ENCODE measurements at places on chromosomes 5 and 9. TPM values are rescaled to one million over a fixed set of nuclear protein-coding genes. Genes with fewer than 3 reads are reported as not detected.

DNA sequence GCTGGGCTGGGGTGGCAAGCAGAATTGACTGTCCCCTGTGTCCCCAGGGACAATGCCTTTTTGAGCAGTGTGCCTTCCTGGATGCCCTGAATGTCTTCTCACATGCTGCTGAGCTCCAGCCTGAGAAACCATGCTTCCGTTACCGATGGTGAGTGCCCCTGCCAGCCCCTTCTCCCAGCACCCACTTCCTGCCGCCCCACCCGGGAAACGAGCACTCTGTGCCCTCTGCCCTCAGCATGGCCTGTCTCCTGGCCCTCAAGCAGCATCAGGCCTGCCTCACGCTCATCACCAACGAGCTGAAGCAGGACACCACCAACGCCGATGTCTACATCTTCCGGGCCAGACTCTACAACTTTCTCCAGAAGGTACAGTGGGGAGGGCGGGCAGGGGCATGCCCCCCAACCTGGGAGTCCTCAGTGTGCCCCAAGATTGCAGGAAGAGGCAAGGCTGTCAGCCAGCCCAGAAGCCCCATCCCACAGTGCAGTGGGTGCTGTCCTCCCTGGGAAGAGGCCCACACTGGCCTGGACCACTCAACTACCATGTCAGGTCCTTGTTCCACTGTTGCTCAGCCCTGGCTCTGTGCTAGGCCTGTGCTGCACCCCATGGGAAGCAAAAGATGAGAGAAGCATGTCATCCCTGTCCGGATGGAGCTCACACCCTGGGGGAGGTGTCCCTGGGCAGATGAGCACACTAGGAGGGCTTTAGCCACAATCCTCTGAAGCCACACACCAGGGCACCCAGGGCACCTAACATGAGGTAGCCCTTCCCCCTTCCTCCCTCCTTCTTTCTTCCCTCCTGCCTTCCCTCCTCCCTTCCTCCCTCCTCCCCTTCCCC lies 4.4 kb downstream of the TTC16 start:
- H3K36me3 ChIP-seq = no peaks in the 10 kb centered on the region
- peaks cover 8% of the 10 kb centered on the region for H3K4me1 ChIP-seq
- H3K27me3 ChIP-seq = no peaks in the 10 kb centered on the region
- H3K27ac ChIP-seq = no peak overlapping the region
- no peak for DNase-seq

GRCh38 chr5:141883184-141883891 lies 5.1 kb upstream of the PCDH1 start:
- no peak overlapping the region for H3K4me3 ChIP-seq
- DNase-seq = peak; percentile 47
- H3K27ac ChIP-seq = no peak overlapping the region
- H3K27me3 ChIP-seq = peaks cover 46% of the 10 kb centered on the region
- no peaks in the 10 kb centered on the region for H3K36me3 ChIP-seq
- H3K4me1 ChIP-seq = peaks cover 13% of the 10 kb centered on the region

DNA sequence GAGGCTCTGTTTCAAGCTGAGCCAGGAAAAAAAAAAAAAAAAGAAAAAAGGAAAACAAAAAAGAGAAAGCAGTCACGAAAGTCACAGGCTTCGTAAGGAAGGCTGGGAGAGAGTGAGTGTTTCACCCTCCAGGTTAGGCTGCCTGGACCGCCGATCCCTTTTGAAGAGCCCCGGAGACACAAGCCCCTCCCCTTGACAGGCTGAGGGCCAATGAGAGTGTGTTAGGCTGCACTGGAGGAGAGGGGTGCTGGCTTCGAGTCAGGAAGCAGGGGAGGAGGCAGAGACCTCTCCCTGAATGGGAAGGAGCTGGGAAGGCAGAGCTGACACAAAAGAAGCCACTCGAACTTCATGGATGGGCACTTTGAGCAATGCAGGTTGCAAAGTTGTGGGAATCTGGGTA lies at the start of gene NMUR2:
TSS of gene NMUR2 (minus strand) at position 135 of the 400 bp plus-strand sequence. CDS start 166 bp downstream, outside the sequence.
- no peak within 1 kb of the TSS for H3K27ac ChIP-seq
- H3K4me3 ChIP-seq = no peak within 1 kb of the TSS
- no peaks in the 10 kb centered on the region for H3K27me3 ChIP-seq
- H3K4me1 ChIP-seq = no peaks in the 10 kb centered on the region
- no peaks in the 10 kb centered on the region for H3K36me3 ChIP-seq

DNA sequence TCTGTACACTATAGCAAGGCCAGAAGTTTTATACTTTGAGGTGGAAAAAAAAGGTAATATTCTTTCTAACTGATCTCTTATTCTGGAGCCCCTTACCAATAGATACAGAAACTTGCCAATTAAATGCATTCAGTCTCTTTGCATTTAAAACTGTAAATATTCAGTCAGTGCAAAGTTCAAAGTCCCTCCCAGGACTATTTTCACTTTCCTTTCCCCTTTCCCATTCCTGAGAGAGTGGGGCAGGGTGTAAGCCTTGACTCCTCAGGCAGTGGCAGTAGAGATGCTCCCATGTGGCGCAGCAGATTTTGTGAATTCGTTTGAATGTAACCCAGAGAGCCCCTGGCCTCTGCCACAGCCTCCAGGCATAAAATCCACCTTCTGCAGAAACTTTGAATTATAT lies 29.9 kb downstream of the CETN3 start:
- no peaks in the 10 kb centered on the region for H3K27me3 ChIP-seq
- H3K4me1 ChIP-seq = no peaks in the 10 kb centered on the region
- no peaks in the 10 kb centered on the region for H3K36me3 ChIP-seq
- H3K4me3 ChIP-seq = no peak overlapping the region

- H3K4me3 ChIP-seq = no peak overlapping the region
- H3K4me1 ChIP-seq = no peaks in the 10 kb centered on the region
- no peak for DNase-seq
- H3K27ac ChIP-seq = no peak overlapping the region
Observed at GRCh38 chr9:76067696-76068095, 177.2 kb downstream of the PCSK5 start.

DNA sequence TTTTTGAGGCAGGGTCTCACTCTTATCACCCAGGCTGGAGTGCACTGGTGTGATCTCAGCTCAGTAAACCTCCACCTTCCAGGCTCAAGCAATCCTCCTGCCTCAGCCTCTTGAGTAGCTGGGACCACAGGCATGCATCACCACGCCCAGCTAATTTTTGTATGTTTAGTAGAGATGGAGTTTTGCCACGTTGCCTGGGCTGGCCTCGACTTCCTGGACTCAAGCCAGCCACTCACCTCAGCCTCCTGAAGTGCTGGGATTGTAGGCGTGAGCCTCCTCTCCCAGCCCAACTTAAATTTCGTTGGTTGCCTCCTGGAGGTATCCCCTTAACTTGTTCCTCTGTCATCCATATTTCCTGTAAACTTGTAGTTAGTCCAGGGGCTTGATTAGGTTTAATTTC lies 47.2 kb downstream of the RAB24 start:
- no peak overlapping the region for H3K4me3 ChIP-seq
- DNase-seq = no peak
- H3K27ac ChIP-seq = no peak overlapping the region

GRCh38 chr5:138033907-138034306 lies 1.0 kb upstream of the FAM13B start:
- H3K36me3 ChIP-seq = no peaks in the 10 kb centered on the region
- H3K27ac ChIP-seq = peak overlapping the region; percentile 97
- H3K27me3 ChIP-seq = no peaks in the 10 kb centered on the region
- H3K4me3 ChIP-seq = peak overlapping the region; percentile 82
- peaks cover 37% of the 10 kb centered on the region for H3K4me1 ChIP-seq

GRCh38 chr5:177302354-177303110 lies 987 bp downstream of the RAB24 start:
- H3K36me3 ChIP-seq = peaks cover 47% of the 10 kb centered on the region

GRCh38 chr9:17613758-17614157 lies 34.9 kb downstream of the SH3GL2 start:
- H3K4me1 ChIP-seq = no peaks in the 10 kb centered on the region
- no peak overlapping the region for H3K4me3 ChIP-seq
- no peaks in the 10 kb centered on the region for H3K27me3 ChIP-seq
- DNase-seq = no peak

DNA sequence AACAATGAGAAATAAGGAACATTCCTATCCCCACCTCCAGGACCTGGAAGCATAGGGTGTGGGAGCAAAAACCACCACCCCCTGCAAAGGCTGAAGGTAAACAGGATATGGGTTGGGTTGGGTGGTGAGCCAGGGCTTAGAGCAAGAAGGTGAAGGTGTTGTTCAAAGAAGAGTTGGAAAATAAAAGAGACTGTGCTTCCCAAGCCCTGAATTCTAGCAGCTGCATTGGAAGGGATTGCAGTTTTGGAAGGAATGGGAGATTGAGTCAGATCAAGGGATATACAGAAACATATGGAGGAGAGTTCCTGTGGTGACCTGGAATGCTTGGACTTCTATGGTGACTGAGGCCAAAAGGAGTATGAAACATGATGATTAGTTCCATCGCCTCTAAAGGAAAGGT lies 24.7 kb upstream of the MTAP start:
- peaks cover 2% of the 10 kb centered on the region for H3K27me3 ChIP-seq
- H3K36me3 ChIP-seq = no peaks in the 10 kb centered on the region
- H3K4me3 ChIP-seq = no peak overlapping the region

GRCh38 chr5:7980881-7981280 lies 111.9 kb downstream of the MTRR start:
- H3K4me1 ChIP-seq = no peaks in the 10 kb centered on the region
- no peaks in the 10 kb centered on the region for H3K27me3 ChIP-seq

GRCh38 chr5:14036514-14036913 lies 92.0 kb upstream of the DNAH5 start:
- peak overlapping the region; percentile 26 for H3K4me3 ChIP-seq
- H3K4me1 ChIP-seq = peaks cover 41% of the 10 kb centered on the region
- peak overlapping the region; percentile 89 for H3K27ac ChIP-seq
- no peak for DNase-seq
- H3K36me3 ChIP-seq = no peaks in the 10 kb centered on the region

- H3K27me3 ChIP-seq = peaks cover 3% of the 10 kb centered on the region
- DNase-seq = no peak
- no peak overlapping the region for H3K27ac ChIP-seq
- H3K4me1 ChIP-seq = no peaks in the 10 kb centered on the region
- H3K4me3 ChIP-seq = no peak overlapping the region
- H3K36me3 ChIP-seq = no peaks in the 10 kb centered on the region
Observed at GRCh38 chr9:23555851-23556250, 270.2 kb downstream of the ELAVL2 start.

- DNase-seq = no peak
- H3K4me3 ChIP-seq = no peak overlapping the region
- no peaks in the 10 kb centered on the region for H3K27me3 ChIP-seq
Observed at GRCh38 chr5:57738301-57738700, 255.7 kb upstream of the ACTBL2 start.

Gene PTPRD
- 0.66 TPM for total RNA-seq

Gene RHOBTB3
- total RNA-seq = 55.8 TPM

Gene NRARP
- total RNA-seq = 5.0 TPM

Gene SPINK9
- total RNA-seq = not detected

Gene AK8
- total RNA-seq = not detected

Gene ZNF879
- total RNA-seq = 3.8 TPM

Gene ENTPD2
- total RNA-seq = 1.4 TPM

Gene ELOVL7
- 0.25 TPM for total RNA-seq

All from psoas muscle (tissue), 8 donors.